ENCODE measurements at places on chromosomes 4 and X.

- DNase-seq: no peak
Measured at GRCh38 chr4:76546759-76547742, 112.0 kb downstream of the SHROOM3 start.

DNA sequence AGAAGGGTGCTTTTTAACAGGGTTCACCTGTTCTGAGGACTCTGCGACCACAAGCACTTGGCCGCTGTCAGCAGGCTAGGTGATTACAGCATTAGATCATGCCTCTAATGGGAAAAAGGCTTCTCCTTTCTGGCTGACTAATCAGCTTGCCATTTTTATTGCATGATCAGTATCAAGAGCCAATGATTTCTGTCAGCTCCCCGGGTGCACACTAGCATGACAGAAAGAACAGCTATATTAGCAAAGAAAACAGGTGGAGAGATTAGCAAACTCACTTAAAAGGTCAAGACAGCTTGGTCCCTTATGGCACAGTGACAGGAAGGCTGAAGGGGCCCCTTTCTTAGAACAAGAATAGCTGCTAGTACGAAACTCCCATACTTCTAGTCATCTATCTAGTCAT lies 170.0 kb downstream of the SMIM20 start:
- DNase-seq: no peak

GRCh38 chrX:21948897-21949578 lies 8.5 kb downstream of the SMS start:
- no peak for DNase-seq

- DNase-seq: no peak
Measured at GRCh38 chr4:177349191-177349590, 39.5 kb downstream of the NEIL3 start.

DNA sequence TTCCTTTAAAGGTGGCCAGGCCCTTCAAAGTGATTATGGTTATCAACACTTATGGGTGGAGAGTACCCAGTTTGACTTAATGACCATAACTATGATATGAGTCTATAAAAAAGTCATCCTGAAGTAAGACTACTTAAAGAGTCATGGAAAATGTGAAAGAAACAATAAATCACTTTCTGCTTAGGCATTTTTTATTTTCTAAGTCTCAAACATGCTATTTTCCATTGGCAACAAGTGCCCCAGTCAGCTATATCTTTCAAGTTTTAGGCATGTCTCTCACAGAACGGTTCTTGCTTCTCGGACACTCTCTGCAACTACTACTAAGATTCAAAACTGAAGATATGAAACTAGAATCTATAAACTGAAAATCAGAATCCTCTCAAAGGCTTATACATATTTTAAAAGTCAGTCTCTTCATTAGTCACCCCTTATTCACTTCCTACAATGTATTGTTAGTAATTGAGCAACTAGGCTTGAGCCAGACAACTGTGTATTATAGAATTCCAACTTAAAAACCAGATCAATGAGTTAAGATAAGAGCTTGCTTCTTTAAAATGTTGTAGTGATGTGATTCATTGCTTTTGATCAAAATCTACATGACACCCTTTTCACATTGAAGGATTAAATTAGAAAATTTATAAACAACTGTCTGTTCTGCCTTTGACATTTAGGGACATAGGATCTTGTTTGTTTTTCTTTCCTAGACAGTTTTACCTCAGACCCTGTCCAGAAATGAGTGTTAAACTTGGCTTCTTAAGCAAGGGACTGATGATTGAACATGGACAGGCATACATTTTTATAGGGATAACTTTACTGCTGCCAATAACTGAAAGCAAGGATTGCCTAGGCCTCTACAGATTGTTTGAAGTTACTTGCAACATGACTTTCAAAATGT lies 2.9 kb downstream of the ANTXR2 start:
- DNase-seq: no peak

DNA sequence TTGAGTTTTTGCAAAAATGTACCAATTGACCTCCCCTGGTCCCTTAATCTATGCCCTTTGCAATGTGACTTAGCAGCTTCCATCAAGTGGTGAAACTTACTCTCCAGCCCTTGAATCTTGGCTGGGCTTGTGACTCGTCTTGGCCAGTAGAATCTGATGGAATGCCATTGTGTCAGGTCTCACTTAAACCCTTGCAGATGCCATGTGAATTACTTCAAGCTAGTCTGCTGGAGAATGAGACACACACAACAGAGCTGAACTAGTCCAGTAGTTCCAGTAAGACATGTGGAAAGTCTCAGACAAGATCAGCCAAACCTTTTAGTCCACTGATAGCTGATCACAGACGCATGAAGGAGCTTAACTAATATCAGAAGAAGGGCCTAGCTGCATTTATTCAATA lies 567.8 kb upstream of the CPEB2 start:
- DNase-seq: no peak

DNA sequence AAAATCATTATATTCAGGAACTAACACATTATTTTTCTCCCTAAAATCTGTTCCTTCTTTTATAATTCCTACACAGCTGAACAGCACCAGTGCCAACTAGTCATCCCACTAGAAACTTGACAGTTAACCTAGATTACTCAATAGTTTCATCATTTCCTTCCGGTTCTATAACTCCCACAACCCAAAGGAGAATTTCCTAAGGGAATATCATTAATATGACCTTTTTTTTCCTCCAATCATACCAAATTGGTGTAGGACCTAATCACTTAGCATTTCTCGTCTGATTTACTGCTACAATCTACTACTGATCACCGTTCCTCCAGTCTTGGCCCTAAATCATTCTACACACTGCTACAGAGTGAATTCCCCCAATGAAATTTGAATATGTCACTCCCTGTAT lies 45.9 kb downstream of the WDFY3 start:
- no peak for DNase-seq
